ENCODE measurements at places on chromosomes 12 and 14.

DNA sequence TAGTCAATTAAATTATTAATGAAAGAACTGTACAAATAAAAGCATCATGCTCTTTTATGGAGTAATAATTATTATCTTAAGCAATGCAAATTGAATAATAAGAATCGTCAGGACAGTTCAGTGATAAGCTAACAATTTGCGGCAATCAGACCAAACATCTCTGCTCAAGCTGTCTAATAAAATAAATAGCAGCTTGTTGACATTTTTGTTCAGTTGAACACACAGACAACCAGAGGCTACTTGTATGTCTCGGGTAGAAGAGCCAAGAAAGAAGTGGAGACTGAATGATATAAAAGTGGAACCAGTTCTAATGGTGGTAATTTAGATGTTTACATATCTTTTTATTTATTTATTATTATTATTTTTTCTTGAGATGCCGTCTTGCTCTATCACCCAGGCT is 57.4 kb upstream of the FOXN3 start:
- DNase-seq = no peak

DNA sequence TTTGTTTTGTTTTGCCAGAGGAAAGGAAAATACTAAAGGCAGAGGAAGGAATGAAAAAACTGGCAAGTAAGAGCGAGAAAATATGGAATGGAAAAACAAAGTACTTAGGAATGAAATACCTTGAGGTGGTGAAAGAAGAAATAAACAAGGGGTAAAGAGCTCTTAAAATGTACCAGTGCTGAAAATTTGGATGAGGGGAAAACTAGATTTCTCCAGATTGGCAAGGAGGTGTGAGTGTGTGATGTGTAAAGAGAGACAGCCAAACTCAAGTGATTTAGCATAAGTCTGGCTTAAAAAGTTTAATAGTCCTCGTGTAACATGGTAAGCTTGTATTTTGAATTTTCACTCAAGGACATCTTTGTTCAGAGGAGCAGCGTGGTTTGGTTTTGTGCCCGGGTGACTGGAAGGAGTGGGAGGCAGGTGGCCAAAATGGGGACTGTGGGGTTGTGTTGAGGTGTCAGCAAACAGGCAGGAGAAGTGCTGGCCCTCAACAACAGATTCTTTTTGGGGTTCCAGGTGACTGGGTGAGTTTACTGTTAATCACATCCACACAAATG is 102.7 kb downstream of the DACT1 start:
- no peak for DNase-seq

GRCh38 chr14:50726372-50727107 is 58.4 kb upstream of the SAV1 start:
- no peak for DNase-seq

DNA sequence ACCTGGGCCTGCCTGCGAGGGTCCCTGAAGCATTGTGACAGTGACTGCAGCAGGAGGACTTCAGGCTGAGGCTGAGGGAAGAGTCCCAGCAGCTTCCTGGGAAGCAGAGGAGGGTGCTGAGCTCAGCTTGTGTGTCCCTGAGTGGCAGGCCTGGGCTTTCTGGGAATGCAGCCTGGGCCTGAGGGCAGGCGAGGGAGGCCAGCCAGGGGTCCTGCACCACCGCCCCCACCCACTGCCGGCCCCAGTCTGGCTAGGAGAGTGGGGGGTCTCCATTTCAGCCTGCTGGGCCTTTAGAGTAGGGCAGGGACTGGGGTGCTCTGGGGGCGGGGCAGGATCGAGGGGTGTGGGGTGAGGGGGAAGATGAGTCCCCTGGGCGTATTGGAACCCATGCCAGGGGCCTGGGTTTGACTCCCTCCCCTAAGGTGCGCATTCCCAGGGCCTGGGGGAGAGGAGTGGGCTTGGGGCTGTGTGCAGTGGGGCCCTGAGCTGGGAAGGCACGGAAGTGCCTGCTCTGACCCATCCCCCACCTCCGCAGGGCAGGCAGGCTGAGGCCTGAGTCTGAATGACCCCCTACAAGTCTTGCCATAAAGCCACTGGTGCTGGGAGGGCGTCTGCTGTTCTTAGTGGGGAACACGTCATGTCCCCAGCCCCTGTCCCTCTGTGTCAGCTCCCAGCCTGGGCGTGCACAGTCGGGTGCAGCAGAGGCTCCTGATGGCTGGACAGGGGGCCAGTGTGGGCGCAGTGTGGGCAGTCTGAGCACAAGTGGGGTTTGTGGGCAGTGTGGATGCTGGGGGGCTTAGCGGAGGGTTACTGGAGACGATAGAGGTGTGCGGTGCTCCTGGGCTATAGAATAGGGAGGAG is 46.4 kb downstream of the KRT80 start:
- DNase-seq = no peak

DNA sequence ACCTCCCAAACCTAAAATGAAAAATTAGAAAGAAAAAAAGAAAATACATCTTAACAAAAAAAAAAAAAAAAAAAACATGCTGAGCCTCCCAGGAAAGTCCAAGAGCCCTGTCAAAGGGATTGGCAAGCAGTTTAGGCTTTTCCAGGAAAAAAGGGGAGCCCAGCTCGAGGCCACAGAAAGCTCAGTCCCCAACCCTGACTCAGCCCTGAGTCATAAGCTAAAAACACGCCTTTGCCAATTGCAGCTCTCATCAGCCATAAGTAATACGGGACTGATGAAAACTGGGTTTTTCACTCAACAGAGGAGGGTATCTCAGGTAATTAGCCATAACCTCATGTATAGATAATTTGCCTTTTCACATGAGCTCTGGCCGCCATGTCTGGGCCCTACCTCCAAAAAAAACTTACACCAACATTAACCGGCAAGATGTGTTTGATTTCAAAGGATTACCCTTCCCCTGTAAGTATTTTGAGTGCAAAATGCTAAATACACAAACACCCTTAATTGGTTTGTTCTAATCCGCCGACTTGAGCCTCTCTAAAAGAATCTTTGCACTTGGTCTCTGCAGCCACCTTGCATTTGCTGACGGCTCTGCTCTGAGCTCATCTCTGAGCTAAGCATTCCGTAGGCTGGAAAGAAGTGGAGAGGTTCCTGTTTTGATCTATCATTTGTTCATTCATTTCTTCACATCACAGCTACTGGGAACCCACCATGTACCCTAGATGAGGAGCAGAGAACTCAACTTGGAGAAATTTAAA is 319.2 kb downstream of the BCL11B start:
- no peak for DNase-seq

GRCh38 chr12:121792607-121793439 is 665 bp downstream of the RHOF start:
- DNase-seq = no peak

DNA sequence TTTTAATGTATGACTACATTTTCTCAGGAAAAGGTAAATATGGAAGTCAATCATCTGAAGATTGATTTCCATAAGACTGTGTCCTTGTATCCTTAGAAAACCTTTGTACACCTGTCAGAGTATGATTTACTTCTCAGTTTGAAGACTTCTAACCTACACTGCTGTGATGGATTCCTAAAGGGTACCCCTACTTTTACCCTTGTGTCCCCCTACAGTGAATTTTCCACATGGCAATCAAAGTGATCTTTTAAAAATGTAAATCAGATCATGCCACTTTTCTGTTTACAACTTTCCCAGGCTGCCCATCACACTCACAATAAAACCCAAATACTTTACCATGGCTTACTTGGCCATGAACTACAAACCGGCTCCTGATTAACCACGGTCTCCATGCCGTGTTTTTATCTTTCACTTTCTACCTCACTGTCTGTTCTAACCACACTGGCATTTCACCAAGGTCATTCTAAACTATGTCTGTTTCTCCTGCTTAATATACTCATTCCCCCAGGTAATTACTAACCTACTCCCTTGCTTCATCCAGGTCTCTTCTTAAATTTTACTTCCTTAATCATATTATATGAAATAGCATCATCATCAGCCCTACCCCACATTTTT is 8.1 kb downstream of the DNAI7 start:
- DNase-seq = no peak

DNA sequence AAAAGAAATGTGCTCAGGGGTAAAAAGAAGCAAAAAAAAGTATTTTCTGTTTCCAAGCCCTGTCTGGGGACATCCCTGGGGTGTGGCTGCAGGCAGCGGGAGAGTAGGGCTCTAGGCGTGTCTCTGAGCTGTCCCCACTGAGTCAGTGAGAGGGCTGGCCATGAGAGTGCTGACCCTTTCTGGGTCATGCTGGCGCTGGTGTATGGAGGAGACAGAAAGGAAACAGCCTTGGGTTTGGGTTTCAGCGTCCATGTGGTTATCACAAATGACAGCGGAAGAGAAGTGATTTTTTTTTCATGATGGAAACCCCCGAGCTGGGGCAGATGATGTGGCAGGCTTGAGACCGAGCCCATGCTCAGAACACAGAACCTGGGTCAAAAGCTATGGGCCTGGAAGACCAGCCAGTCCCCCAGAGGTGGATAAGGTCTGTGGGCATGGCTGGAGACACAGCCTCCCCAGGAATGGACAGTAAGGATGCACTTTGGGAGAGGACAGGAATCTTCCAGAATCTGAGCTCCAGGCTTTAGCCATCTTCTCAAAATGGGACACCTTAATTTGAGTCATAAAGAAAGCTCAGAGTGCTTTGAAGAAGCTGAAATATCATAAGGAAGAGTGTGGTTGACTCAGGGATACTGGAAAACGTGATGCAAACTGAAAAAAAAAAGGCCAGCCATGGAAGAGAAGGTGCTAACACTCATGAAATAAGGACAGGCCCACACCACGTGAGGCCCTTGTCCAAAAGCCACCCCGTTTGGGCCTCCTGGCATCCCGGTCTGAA is 36.2 kb downstream of the SYNE3 start:
- no peak for DNase-seq
